Fibroblast of pulmonary artery (primary cell): ENCODE measurements at places on chromosomes 3 and 15.

- no peak for DNase-seq
These were observed 39.7 kb upstream of the SLC2A2 start for GRCh38 chr3:171066206-171066605.

DNA sequence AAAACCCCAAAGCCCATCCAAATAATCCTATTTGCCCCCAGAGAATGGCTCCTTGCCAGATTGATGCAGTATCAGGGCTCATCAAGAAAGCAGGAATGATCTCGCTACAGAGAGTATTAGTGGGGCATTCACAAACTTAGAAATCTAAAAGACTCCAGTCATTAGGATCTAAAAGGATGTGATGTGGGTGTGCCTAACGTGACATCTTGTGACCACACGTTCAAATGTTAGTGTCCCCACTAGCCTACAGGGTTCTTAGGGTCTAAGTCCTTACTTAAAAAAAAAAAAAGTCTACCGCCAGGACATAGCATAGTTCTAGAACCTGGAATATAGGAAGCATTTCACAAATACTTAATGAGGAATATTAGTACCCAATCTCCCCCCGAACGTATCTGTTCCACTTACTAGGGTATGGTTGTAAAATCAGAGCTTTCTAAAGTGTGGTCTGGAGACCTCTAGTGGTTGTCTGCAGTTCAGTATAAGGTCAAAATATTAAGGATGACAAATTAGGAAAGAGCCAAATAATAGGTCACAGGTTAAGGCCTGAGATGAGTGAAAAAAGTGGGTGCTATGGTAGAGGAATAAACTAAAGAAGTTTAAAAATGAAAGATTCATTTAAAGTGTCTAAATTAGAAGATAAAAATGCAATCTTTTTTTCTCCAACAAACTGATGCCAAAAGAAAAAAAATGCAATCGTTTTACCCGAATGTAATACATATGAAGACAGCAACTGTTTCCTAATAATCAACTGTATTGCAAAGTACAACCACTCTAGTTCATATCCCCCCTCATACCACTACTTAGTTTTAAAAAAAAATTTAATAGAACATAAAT, 4.2 kb upstream of the CHRM5 start:
- DNase-seq = peak; percentile 70

DNA sequence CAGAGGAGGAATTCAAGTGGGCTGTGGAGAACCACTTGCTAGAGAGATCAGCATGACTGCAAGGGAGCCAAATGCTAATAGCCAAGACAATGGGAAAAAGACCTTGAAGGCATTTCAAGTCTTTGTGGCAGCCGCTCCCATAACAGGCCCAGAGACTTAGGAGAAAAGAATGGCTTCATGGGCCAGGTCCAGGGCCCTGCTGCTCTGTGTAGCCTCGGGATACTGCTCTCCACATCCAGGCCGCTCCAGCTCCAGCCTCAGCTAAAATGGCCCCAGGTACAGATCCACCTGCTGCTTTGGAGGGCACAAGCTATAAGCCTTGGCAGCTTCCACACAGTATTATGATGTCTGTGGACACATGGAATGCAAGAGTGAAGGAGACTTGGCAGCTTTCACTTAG, 157.7 kb downstream of the NECTIN3 start:
- DNase-seq = no peak

DNA sequence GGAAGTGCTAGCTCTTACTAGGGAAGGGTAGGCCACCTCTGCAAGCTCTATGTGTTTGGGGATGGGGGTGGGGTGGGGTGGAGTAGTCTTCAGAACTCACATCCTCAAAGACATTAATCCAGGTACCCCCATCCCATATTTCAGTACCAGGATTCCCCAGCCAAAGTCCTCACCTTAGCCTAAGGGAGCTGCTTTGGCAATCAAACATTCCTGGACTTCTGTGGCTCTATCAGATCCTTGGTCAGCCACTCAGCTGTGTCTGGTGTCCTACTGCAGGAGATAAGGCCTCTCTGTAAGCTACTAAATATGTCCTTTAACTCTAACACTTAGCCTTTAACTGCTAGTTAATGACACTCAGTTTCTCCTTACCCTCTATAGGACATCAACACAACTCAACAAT, 26.9 kb downstream of the FAM240A start:
- DNase-seq = no peak

DNA sequence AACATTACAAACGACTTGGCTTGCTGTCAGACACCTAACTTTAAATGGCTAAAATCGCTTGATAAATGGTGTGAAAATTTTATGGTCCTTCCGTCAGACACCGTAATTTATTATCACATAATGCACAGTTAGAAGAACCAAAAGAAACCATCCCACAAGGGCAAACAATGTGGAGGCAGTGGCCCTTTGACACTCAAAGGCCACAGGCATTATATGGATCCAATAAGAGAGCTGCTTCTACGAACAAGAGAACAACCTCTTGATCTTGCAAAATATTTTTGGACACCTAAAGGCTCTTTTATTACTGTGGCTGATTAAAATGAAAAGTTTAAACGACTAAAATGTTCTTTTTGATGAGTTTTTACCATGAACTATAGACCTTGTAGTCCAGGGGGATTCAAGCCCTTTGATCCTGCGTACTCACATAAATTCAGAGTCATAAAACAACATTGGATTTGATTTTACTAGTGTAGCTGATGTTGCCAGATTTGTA, 202.8 kb downstream of the FMN1 start:
- DNase-seq = no peak

DNA sequence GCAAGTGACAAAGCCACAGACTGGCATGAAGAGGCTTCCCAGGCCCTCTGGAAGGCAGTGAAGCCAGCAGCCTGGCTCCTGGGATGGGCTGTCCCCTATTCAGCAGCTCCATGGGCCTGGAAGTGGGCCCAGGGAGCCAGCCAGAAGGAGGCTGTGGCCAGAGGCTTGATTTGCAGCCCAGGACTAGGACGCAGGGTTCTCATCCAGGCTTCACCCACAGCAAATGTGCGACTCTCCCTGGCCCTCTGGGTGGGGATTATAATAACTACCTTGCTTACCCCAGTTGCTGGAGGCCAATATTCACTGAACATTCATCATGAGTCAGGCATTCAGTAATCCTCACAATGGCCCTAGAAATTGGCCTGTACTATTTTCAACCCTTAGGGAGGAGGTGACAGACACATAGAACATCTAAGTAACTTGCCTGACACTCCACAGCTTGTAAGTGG, 24.6 kb upstream of the SRP14 start:
- DNase-seq = peak; percentile 36

- no peak for DNase-seq
These were observed 97.4 kb downstream of the ST6GAL1 start for GRCh38 chr3:187027531-187028278.

GRCh38 chr3:185717627-185718402, 107.0 kb downstream of the IGF2BP2 start:
- DNase-seq = no peak

- no peak for DNase-seq
These were observed 1498.7 kb upstream of the CADM2 start for GRCh38 chr3:83460052-83460451.

DNA sequence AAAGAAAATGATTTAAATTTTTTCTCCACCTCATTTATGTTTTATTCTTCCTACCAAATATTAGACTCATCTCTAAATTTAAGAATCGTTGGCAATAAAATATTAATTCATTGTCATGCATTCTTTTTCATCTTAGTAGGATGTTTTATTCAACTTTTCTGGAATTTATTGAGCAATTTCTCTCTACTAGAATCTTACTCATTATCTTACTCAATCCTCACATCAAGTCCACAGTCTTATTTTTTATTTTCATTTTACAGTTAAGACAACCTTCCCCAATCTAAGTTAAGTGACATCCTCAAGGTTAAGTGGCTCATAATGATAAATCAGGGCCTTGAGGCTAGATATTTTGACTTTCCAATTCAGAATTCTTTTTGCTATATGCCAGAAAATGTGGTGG, 15.9 kb upstream of the ALDH1A2 start:
- no peak for DNase-seq

DNA sequence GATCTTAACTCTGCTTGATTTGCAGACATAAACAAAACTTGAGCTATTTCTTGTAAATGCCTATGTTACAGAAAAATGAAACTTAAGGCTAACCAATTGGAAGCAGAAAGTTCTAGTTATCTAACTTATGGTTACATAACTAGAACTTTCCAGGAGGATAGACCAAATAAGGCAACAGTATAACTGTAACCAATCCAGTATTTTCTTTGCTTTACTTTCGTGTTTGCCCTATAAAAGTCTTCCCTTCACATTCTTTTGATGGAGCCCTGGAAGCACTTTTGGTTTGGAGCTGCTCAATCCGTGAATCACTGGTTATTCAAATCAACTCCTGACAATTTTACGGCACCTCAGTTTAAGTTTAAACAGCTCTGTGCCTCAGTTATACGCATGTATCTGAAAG, 164.6 kb downstream of the SUCLG2 start:
- DNase-seq = peak; percentile 7

- DNase-seq = no peak
These were observed 93.4 kb downstream of the TPRA1 start for GRCh38 chr3:127497166-127497565.

- DNase-seq = no peak
These were observed 257.9 kb upstream of the RBMS3 start for GRCh38 chr3:29022976-29023375.

DNA sequence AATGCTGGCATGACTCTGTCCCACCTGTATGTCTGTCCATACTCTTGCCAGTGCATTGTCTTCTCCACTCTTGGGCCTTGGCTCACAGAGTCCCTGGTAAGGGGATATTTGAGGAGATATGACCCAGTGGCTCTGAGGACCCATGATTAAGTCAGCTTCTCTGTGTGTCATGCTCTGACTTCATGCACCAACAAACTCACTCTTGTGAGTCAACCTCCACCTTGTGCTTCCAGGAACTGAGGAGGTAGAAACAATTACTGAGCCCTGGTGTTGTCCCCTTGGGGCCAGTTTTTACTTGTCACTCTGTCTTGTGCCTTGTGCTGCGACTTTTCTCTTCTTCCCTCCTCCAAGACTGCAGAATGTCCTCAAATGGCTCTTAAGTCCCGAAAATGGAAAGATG, 127.1 kb downstream of the ABHD5 start:
- DNase-seq = no peak

DNA sequence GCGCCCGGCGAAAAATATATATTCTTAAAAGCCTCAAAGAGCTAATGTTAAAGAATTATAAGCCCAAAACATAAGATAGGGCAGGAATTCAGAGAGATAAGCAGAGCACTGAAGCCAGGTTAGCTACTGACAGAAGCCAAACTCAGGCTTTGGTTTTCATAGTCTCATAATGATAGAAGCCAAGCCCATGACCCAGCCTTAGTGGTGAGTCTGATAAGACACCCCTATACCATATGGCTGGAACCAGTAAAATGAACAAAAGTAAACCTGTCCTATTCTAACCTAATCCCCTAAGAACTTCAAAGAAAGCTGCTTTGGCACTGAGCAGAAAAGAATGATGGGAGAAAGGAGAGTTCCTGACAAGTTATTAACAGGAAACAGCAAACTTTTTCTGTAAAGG, 25.9 kb downstream of the MYO9A start:
- DNase-seq = no peak

GRCh38 chr3:42214565-42215283, 51.3 kb downstream of the CCK start:
- peak; percentile 10 for DNase-seq

DNA sequence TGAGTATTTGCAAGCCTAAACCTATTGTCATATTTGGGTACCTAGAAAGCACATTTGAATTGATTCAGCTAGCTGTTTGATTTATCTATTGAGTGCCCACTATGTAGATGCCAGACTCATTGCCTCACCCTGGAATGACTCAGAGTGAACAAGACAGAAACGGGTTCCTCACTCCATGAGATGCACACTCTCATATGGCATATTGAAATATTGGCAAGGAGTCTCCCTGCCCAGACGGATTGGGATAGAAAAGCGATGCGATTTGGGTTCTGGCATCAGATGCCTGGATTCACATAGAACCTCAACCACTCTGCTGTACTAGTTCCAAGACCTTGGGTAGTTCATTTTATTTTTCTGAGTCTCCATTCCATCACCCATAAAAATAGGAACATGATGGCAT, 22.5 kb downstream of the LRRN1 start:
- DNase-seq = no peak

DNA sequence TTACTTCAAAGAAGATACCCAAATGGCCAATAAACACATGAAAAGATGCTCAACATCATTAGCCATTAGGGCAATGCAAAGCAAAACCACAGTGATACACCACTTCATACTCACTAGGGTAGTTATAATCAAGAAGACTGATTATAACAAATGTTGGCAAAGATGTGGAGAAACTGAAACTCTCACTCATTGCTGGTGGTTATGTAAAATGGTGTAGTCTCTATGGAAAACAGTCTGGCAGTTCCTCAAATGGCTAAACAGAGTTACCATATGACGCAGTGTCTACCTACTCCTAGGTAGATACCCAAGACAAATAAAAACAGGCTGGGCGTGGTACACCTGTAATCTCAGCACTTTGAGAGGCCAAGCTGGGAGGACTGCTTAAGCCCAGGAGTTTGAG, 3.5 kb upstream of the ZFAND6 start:
- DNase-seq = no peak

DNA sequence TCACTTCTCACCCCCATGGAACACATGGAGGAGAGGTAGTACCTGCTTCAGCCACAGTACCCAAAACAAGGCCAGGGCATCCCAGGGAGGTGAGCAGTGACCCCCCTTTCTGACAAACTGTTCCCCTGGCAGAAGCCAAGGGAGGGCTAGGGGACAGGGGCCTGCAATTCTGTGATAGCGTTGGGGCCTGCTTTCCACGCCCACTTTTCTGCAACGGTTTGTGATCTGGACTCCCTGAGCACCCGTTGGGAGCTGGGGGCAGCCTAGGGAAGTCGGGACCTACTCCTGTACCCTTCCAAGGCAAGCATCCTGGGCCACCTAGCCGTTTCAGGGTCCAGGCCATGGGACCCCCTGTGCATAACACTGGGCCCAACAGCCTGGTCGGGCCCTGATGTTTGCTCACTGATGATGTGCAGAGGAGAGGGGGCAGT, 996 bp upstream of the DNAJA4 start:
- no peak for DNase-seq

- peak; percentile 65 for DNase-seq
These were observed 36.0 kb downstream of the PHLDB2 start for GRCh38 chr3:111895071-111895470.

- DNase-seq = peak; percentile 31
These were observed 14.1 kb downstream of the FYCO1 start for GRCh38 chr3:45981346-45982074.

DNA sequence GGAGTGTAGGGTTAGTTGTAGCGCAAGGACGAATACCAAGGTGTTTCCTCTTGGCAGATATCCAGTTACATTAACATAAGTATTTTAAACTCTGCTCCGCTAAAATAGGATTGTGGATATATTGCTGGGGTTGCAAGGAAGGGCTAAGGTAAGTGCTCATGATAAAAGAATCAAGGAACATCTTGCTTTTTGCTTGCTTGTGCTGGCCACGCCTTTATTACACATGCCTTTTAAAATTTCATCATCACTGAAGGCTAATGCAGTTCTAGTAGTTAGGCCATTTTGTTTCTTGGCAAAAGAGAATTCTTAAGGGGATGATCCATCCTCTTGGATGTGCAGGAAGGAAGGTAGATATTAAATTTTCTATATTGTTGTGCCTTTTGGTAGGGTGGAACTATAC, 415.6 kb upstream of the TPM1 start:
- no peak for DNase-seq
